ENCODE measurements at places on chromosomes 13 and 19. TPM values are rescaled to one million over a fixed set of nuclear protein-coding genes. Genes with fewer than 3 reads are reported as not detected.

TRAPPC2B gene
- total RNA-seq, result 6.2 TPM

PSG3 gene
- not detected for total RNA-seq

SELENOV gene
- not detected for total RNA-seq

EDDM13 gene
- total RNA-seq, result not detected

CCDC70 gene
- not detected for total RNA-seq

SLC27A5 gene
- 11.3 TPM for total RNA-seq

- no peak overlapping the region for H3K27ac ChIP-seq
- H3K27me3 ChIP-seq, result no peaks in the 10 kb centered on the region
- no peak for DNase-seq
Measured at GRCh38 chr19:45168767-45169351, 8.1 kb upstream of the NKPD1 start.

DNA sequence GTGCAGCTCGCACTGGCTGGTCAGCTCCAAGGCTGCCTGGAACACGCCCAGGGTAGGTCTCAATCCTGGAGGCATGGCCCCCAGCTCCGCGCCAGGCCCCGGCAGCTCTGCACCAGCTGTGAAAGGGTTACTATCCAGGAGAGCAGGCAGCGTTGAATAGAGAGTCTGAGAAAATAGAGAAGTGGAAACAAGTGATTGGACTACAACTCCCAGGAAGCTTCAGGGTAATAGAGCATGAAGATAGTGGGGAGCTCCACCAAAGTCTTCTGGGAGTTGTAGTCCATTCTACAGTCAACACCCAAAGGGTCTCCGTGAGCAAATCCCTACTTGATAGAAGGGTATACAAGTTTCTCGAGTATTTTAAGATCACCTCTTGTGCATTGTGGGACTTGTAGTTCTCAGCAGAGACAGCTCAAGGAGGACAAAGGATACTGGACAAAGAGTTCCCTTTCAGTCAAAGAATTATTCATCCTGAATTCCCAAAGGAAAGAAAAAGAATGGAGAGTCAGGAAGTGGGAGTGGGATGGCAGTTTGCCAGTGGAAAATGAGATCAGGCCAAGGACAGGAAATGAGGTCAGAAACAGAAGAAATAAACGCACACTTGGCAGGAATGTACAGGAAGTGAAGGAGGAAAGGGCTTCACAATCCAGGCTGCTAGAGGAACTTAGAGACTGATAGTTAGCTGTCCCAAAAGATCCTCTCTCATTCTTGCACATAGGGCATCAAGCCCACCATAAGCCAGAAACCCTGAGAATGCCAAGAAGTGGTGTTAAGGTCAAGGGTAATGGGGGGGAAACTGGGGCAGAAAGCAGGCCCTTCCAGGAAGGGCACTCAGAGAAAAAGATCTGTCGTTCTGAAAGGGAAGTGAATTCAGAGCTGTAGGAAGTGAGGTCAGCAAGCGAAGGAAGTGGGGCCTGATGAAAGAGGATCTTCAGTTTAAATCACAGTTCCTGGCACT is 5.5 kb upstream of the MAMSTR start:
- H3K27ac ChIP-seq, result peak overlapping the region; percentile 90
- no peaks in the 10 kb centered on the region for H3K4me1 ChIP-seq
- peak; percentile 89 for DNase-seq

GRCh38 chr13:105363261-105364190 is 1171.9 kb downstream of the EFNB2 start:
- no peaks in the 10 kb centered on the region for H3K27me3 ChIP-seq
- H3K4me1 ChIP-seq, result peaks cover 5% of the 10 kb centered on the region

GRCh38 chr13:95115525-95115924 is 185.7 kb downstream of the ABCC4 start:
- no peaks in the 10 kb centered on the region for H3K27me3 ChIP-seq
- H3K4me1 ChIP-seq, result no peaks in the 10 kb centered on the region
- peaks cover 2% of the 10 kb centered on the region for H3K36me3 ChIP-seq
- H3K4me3 ChIP-seq, result no peak overlapping the region
- no peak for DNase-seq
- no peak overlapping the region for H3K27ac ChIP-seq

DNA sequence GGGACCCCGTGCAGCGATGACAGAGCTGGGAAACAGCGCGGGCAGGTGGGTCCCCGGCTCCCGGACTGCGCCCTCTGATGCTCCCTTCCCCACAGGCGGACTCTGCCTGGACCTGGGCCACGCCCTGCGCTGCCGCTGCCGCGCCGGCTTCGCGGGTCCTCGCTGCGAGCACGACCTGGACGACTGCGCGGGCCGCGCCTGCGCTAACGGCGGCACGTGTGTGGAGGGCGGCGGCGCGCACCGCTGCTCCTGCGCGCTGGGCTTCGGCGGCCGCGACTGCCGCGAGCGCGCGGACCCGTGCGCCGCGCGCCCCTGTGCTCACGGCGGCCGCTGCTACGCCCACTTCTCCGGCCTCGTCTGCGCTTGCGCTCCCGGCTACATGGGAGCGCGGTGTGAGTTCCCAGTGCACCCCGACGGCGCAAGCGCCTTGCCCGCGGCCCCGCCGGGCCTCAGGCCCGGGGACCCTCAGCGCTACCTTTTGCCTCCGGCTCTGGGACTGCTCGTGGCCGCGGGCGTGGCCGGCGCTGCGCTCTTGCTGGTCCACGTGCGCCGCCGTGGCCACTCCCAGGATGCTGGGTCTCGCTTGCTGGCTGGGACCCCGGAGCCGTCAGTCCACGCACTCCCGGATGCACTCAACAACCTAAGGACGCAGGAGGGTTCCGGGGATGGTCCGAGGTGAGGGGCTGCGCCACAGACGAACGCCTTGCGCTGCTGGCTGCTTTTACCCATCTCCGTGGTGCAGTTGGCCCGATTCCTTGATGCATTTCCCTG is 7.8 kb upstream of the SELENOV start:
- H3K4me3 ChIP-seq, result no peak overlapping the region
- H3K27ac ChIP-seq, result no peak overlapping the region
- peak; percentile 57 for DNase-seq
- H3K27me3 ChIP-seq, result peaks cover 24% of the 10 kb centered on the region
- no peaks in the 10 kb centered on the region for H3K36me3 ChIP-seq
- no peaks in the 10 kb centered on the region for H3K4me1 ChIP-seq

- H3K27me3 ChIP-seq, result no peaks in the 10 kb centered on the region
- H3K4me1 ChIP-seq, result no peaks in the 10 kb centered on the region
- H3K36me3 ChIP-seq, result no peaks in the 10 kb centered on the region
- no peak overlapping the region for H3K4me3 ChIP-seq
- DNase-seq, result no peak
Measured at GRCh38 chr13:93328943-93329342, 102.3 kb downstream of the GPC6 start.

GRCh38 chr19:14528419-14529253 is 758 bp upstream of the TECR start:
- H3K36me3 ChIP-seq, result no peaks in the 10 kb centered on the region
- no peaks in the 10 kb centered on the region for H3K4me1 ChIP-seq
- no peak for DNase-seq
- no peaks in the 10 kb centered on the region for H3K27me3 ChIP-seq

DNA sequence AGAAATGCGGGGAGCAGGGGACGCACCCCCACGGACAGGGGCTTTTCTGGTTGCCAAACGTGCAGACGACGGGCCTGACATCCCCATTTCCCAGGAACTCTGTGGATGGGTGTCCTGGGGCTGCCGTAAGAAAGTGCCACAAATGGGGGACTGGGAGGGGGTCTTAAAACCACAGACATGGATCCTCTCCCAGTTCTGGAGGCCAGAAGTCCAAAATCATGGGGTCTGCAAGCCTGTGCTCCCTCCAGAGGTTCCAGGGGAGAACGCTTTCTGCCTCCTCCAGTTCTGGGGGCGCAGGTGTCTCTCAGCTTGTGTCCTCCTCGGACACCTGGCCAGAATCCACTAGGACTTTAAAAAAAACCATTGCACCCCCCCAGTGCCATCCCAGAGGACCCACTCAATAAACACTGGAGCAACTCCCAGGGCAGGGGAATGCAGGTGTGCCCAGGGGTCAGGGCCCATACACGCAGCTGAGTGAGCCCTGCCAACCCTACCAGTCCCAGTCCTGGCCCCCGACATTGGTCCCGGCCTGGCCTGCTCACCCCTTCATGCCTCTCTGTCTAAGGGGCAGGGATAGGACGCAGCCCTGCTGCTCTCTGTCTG is 103.9 kb downstream of the GADD45B start:
- H3K4me1 ChIP-seq, result no peaks in the 10 kb centered on the region
- DNase-seq, result no peak
- H3K36me3 ChIP-seq, result no peaks in the 10 kb centered on the region
- H3K27ac ChIP-seq, result peak overlapping the region; percentile 85
- H3K4me3 ChIP-seq, result no peak overlapping the region

DNA sequence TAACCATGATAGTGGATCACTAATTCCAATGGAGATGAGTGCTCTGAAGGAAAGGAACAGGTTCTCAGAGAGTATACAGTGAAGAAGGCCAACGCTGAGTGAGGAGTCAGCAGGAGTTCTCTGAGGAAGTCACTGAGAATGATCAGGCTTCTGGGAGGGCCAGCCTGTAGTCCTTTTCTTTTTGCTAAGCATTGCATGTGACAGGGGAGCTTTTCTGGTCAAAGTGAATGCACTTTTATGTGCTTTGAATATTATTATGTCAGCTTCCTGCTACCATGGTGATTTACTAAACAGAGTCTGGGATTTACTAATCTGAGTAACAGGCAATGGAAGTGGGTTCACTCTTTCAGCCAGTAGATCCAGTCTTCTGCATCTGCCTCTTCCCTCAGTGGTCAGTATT is 81.1 kb upstream of the SERP2 start:
- H3K36me3 ChIP-seq, result no peaks in the 10 kb centered on the region
- no peaks in the 10 kb centered on the region for H3K27me3 ChIP-seq
- peaks cover 31% of the 10 kb centered on the region for H3K4me1 ChIP-seq
- no peak overlapping the region for H3K27ac ChIP-seq
- peak; percentile 53 for DNase-seq
- H3K4me3 ChIP-seq, result no peak overlapping the region

GRCh38 chr19:14505488-14506239 is 9.7 kb upstream of the GIPC1 start:
- no peaks in the 10 kb centered on the region for H3K36me3 ChIP-seq
- H3K4me1 ChIP-seq, result peaks cover 7% of the 10 kb centered on the region
- H3K4me3 ChIP-seq, result no peak overlapping the region
- no peaks in the 10 kb centered on the region for H3K27me3 ChIP-seq
- DNase-seq, result peak; percentile 50

- no peak overlapping the region for H3K4me3 ChIP-seq
- DNase-seq, result no peak
- H3K36me3 ChIP-seq, result no peaks in the 10 kb centered on the region
- no peaks in the 10 kb centered on the region for H3K27me3 ChIP-seq
- no peaks in the 10 kb centered on the region for H3K4me1 ChIP-seq
Measured at GRCh38 chr13:65500481-65500880, 1729.7 kb downstream of the PCDH9 start.

DNA sequence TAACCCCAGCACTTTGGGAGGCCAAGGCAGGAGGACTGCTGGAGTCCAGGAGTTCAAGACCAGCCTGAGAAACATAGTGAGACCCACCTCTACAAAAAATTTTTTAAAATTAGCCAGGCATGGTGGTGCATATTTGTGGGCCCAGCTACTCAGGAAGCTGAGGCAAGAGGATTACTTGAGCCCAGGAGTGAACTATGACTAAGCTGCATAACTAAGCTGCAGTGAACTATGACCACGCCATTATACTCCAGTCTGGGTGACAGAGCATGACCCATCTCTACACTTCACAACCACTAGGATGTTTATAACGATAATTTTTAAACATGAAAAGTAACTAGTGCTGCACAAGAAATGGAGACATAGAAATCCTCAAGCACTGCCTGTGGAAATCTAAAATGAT is 352.7 kb upstream of the SGCG start:
- no peaks in the 10 kb centered on the region for H3K27me3 ChIP-seq
- no peak overlapping the region for H3K4me3 ChIP-seq
- no peaks in the 10 kb centered on the region for H3K4me1 ChIP-seq

GRCh38 chr13:80444240-80445015 is 103.5 kb upstream of the SPRY2 start:
- H3K4me1 ChIP-seq, result no peaks in the 10 kb centered on the region

- H3K4me3 ChIP-seq, result no peak overlapping the region
- H3K27ac ChIP-seq, result no peak overlapping the region
- H3K27me3 ChIP-seq, result no peaks in the 10 kb centered on the region
Measured at GRCh38 chr13:100115693-100116254, 26.9 kb downstream of the PCCA start.

GRCh38 chr19:41932720-41933332 is 4.6 kb upstream of the ERFL start:
- no peaks in the 10 kb centered on the region for H3K36me3 ChIP-seq
- H3K4me1 ChIP-seq, result no peaks in the 10 kb centered on the region

- peak; percentile 47 for DNase-seq
- H3K27ac ChIP-seq, result no peak overlapping the region
- H3K4me1 ChIP-seq, result no peaks in the 10 kb centered on the region
- H3K36me3 ChIP-seq, result no peaks in the 10 kb centered on the region
- H3K27me3 ChIP-seq, result peaks cover 7% of the 10 kb centered on the region
Measured at GRCh38 chr13:112034231-112034630, 32.7 kb upstream of the SOX1 start.

GRCh38 chr19:48966541-48967345 is 1.6 kb downstream of the FTL start:
- peaks cover 35% of the 10 kb centered on the region for H3K4me1 ChIP-seq
- H3K27me3 ChIP-seq, result no peaks in the 10 kb centered on the region
- peaks cover 51% of the 10 kb centered on the region for H3K36me3 ChIP-seq

DNA sequence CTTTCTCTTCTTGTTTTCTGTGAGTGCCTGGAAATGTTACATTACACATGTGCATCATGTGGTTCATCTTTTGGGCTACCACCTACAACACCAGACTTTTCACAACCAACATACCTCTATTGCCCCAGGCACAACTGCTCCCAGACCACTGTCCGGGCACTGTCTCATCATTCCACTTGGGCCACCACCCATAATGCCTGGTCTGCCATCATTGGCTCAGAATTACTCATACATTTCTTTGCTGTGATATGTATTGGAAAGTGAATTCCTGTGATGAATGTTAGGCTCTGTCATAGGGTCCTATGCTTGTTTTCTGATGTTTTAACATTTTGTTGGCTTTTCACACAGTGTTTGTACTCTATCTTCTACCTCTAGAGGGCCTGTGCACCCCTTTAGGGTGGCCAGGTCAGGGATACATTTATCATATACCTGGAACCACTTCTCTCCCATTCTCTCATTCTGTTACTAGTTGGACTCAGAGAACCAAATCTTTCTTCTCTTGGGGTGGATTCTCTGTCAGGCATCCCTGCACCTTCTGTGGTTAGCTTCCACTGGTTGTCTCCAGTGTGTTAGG is 172.8 kb downstream of the NHLRC3 start:
- H3K36me3 ChIP-seq, result no peaks in the 10 kb centered on the region
- H3K27me3 ChIP-seq, result no peaks in the 10 kb centered on the region

GRCh38 chr19:12034620-12035019 is 859 bp downstream of the ZNF433 start:
- no peaks in the 10 kb centered on the region for H3K36me3 ChIP-seq
- H3K27ac ChIP-seq, result no peak overlapping the region
- H3K4me3 ChIP-seq, result no peak overlapping the region
- DNase-seq, result peak; percentile 53
- H3K4me1 ChIP-seq, result peaks cover 9% of the 10 kb centered on the region
